Effector CD8-positive, alpha-beta T cell (primary cell): ENCODE measurements at places on chromosomes 4 and X.

DNA sequence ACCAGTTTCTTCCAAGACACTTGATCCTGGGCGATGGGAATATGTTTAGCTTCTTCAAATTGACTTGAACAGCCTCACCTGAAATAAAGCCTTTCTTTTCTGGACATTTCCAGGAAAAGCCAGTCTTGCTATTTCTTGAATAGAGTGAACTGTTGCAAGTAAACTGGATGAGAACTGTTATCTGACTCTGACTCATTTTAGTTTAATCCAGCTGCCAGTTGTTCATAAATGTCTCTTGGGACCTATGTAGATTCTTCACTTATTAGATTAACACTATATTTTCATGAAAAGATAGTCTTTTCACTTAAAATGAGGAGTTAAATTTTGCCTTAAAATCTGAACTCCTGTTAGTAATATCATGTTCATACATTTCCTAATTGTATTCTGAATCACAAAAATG lies 615.4 kb upstream of the GALNT7 start:
- no peak for DNase-seq

DNA sequence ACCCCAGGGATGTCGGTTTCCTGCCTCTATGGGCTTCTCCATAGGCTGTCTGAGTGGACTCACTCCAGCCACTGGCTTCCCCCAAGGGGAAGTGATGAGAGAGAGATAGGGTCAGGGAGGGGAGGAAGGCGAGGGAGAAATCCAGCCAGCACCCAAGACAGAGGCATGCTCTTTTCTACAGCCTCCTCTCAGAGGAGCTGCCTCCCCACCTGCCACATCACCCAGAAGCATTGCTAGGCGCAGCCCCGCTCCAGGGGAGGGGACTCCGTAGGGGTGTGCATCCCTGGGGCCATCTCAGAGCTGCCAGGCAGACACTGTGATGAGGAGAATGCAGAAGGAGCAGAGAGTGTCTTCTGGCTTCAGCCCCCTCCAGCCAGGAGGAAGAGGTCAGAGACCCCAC lies 109.5 kb upstream of the NKX1-1 start:
- no peak for DNase-seq

DNA sequence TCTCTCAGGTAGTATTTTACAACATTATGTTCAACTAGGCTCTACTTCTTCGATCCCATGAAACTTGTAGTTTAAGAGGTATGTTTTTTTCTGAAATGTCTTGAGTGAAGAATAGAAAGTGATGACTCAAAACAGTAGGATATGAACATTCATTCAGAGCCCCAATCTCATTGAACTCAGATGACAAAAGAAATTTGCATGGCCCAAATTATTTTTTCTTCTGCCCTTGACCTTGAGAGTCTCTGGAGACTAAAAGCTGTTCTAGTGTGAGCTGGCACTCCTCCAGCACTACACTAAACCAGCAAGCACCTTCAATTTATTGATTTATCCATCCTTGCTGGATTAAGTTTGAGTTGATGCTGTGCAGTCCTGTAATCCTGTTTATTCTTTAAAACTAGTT lies 4.0 kb downstream of the DCLK2 start:
- no peak for DNase-seq

DNA sequence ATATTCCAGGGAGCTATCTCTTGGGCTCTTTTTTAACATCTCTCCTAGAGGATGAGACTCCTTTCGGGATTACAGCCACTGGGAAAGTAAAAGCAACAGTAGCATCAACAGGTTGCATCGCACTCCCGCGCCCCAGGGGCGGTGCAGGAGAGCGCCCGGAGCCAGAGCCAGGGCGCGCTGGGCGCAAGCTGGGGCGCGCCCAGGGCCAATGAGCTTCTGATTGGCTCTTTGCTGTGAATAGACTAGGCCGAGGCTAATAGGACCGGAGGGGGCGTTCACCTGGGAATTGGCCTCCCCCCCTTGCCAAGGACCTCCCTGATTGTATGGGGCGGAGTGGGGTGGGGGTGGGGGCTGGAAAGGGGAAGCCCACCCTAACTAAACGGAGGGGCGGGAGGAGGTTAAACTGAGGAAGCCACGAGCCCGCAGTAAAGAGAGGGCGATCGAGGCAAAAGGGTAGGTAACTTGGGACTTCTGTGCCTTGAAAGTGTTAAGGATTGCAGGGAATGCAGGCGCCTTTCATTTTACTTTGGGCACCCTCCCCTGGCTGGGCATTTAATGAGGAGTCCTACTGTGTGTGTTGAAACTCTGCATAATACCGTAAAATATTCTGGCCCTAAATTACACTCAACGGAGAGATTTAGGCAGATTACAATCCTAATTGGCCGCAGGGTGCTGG lies 1.1 kb upstream of the ATOH1 start:
- no peak for DNase-seq

- DNase-seq, result no peak
Observed at GRCh38 chrX:28158019-28158777, 176.9 kb upstream of the DCAF8L1 start.
